Mesenteric fat pad (tissue), 1 donor: ENCODE measurements at places on chromosomes 7 and 10.

DNA sequence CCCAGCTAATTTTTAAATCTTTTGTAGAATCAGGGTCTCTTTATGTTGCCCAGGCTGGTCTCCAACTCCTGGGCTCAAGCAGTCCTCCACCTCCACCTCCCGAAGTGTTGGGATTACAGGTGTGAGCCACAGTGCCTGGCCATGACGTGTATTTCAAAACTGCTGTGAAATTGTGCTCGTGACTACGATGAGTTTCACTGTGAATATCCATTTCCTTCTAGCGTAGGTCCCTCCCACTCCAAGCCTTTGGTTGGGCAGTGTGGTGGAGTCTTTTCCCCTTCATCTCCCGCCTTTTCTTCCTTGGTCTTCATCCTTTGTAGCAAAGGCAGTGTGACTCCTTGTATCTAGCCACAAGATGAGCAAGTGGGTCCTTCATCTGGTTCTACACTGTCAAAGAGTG is 56.2 kb downstream of the CUL1 start:
- no peak for DNase-seq

DNA sequence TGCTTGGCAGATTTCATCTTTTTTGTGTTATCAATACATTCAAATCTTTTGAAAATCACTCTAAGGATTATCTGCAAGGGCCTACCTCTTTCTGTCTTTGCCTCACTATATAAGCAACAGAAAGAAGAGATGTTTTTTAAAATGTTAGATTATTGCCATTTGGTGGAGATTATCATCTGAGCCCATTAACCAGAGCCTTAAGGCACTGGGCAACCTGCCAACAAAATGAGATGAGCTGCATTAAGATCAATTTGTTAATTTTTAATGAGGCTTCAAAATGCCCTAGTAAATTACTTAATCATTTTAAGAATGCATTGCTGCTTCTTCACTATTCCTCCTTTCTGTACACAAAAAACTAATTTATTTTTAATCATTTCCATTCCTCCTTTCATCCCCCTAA is 314.1 kb downstream of the SNX13 start:
- DNase-seq = no peak

- DNase-seq = no peak
These were observed 45.4 kb downstream of the CACNB2 start for GRCh38 chr10:18185621-18186020.

DNA sequence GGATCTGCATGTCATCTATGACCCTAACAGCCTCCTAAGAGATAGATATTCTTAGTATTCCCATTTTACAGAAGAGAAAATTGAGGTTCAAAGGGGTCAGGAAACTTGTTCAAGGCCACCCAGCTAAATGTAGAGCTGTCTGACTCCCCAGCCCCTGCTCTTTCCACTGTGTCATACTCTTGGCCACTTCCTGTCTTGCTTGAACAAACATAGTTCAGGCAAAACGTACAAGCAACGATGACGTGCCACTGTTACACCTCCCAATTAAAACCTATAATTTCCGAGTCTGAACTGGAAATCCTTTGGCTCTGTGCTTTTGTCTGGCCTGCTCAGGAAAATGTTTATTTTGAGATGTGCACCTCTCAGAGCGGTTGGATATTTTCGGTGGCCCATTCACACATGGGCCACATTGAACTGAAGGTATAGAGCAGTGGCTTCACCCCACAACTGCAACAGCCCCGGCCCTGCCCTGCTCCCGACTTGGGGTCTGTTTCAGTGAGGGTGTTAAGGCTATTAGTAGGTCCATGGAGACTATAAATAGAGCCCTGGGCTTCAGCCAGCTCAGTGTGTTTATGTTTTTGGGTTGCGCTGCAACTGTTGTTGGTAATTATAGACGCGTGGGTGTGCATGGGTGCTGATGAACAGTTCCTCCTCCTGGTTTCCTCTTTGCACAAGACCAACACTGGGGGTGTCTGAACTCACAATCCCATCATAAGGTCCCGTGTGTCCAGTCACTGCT is 172.3 kb upstream of the ADO start:
- DNase-seq = no peak

- no peak for DNase-seq
These were observed 146.8 kb upstream of the SLC26A5 start for GRCh38 chr7:103592844-103593243.

- DNase-seq = no peak
These were observed 394.7 kb downstream of the AUTS2 start for GRCh38 chr7:69992938-69993337.

DNA sequence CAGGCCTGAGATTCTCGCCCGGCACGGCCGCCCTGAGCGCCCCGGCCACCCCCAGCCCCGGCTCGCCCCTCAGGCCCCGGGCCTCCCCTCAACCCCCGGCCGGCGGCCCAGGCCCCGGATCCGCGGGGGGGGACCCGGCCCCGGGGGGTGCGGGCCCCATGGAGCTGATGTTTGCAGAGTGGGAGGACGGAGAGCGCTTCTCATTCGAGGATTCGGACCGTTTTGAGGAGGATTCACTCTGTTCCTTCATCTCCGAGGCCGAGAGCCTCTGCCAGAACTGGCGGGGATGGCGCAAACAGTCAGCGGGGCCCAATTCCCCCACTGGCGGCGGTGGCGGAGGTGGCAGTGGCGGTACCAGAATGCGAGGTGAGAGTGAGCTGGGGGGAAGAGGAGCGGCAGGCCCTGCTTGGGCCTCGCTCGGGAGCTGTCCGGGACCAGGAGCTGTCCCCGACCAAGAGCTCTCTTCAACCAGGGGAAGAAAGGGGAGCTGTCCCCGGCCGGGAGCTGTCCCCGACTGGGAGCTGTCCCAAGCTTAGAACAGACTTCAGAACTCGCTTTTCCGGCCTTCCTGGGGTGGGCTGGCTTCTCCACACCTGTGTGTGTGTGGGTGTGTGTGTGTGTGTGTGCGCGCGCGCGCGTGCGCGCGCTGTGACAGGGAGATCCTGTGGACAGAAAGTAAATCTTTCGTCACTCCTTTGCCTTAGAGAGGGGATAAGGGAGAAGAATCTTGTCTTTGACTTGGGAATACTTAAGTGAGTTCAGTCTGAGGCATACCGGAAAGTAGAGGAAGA is 510 bp downstream of the ZSWIM8 start:
- no peak for DNase-seq

DNA sequence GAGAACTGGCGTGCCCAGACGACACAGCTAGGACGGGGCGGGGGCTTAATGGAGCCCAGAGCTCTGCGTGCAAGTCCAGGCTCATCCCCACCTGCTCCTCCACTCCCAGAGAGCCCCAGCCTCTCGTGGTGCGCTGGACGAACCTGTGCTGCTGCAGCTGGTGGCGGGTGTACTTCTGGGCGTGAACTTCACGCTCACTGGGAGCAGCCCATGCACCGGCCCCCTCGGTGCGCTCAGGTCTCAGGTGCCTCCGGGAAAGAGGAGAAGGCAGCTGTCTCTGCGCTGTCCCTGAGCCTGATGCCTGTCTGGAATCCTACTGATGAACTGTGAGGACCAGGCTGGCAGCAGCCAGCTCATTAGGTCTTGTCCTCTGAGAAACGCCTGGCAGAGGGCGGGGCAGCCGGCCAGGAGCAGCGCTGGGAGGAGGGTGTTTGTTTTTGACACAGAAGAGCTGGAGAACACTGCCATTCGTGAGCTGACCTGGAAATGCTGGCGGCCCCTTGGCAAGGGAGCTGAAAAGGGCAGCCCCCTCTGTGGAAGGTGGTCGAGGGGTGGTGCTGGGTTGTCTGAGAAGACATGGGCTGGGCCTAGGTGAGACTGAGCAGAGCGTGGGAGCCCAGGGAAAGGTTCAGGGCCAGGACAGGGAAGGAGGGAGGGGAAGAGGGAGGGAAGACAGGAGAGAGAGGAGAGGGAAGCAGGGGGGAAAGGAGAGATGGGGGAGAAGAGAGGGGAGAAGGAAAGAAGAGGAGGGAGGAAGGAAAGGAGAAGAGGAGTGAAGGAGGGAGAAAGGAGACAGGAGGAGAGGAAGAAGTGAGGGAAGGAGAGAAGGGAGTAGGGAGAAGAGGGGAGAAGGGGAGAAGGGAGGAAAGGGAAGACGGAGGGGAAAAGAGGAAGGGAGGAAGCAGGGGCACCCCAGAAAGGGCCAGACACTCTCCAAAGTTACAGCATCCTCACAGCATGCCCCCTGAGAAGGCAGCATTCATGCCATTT is 53.5 kb upstream of the TNS3 start:
- DNase-seq = no peak

- no peak for DNase-seq
These were observed 1.9 kb downstream of the HIPK2 start for GRCh38 chr7:139775829-139776266.

DNA sequence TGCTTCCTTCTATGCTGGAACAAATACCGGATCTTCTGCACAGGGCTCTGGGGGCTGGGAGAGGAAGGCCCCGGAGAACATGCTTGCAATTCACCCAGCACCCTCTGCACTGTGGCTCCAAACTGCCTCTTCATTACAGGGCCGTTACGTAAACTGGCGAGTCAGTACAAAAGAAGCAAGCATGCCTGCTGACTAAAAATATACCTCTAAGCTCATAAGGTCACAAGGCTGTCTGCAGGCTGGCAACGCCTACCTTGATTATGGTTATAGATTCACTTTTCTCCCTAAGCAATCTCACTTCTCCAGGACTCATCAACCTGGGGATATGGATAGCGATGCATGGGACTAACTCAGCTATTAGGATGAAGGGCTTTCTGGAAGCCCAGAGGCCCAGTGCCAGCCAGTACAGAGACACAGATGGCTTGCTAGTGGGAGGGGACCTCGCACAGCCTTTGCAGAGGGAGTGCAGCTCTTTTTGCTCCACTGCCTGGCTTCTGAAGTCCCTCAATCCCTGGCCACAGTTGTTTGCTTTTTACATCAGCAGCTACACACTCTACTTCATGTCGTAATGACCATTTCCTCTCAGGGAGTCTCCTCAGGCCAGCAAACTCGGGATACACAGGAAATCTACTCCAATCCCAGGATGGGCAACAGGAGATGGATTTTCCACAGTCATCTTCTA is 96.1 kb downstream of the SH3PXD2A start:
- DNase-seq = no peak

DNA sequence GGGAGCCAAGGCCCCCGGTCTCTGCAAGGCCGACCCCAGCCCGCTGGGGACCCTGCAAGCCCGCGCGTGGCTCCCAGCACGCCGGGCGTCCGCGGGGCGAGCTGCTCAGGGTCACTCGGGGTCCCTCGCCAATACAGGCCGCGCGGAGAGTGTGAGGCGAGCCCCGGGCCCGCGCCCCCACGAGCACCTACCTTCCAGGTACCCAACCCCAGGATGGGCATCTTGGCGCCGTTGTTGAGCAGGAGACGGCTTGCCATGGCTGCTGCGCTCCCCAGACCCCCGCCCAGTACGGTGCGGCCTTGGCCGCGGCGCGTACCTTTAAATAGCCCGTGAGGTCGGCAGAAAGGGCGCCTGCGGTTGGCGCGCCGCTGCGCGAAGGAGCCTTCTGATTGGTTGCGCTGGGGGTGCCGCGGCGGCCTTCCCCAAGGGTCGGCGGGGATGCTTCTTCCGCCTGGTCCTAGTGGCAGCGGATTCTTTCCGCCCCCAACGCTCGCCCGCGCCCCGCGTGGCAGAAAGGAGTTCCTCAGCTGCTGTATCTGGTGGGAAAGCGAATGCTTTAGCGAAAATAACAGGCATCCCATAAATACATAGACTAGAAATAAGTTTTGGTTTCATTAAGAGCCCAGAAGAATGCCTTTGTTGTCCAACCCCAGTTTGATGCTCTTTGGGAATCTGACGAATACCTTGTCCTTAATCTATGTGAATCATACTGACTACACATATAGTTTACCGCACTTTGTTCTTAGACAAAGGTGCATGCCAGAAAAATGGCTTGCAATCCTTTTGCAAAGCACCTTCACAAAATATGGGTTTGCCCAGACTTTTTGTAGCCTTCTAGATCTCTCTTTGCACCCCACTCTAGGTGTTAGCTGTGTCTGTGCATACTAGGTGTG is at the start of gene AKR1B1:
Gene AKR1B1, minus strand, starts transcription at position 295 of the 893 bp plus-strand sequence. Its CDS starts 38 bp downstream, at position 257.
- DNase-seq = peak; percentile 96

GRCh38 chr7:115232041-115232440 is 310.1 kb downstream of the MDFIC start:
- DNase-seq = no peak

DNA sequence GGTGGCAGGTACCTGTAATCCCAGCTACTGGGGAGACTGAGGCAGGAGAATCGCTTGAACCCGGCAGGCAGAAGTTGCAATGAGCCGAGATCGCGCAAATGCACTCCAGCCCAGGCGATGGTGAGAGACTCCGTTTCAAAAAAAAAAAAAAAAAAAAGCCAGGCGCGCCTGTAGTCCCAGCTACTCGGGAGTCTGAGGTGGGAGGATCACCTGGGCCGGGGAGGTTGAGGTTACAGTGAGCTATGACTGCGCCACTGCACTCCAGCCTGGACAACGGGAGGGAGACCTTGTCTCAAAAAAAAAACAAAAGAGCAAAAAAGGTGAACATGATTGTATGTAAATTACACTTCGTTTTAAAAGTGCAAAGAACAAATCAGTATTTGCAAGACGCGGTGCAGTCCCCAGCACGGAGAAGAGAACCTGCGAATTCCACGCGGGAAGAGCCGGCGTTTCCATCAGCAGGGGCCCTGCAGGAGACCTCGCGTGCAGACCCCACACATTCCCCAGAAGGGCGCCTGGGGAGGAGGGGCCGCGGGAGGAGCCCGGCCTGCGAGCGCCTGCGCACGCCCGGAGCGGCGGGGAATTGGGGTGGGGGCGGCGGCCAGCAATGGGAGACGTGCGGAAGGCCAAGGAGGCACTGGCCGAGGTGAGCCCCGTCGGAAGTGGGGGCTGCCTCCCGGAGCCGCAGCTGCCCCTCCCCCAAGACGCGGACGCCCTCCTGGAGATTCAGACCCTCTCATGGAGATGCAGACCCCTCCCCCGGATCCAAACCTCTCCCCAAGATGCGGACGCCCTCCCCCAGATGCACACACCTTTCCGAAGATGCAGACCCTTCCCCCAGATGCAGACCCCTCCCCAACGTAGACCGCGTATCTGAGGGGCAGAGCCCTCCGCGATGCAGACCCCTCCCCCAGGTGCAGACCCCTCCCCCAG is 16.7 kb upstream of the SUN1 start:
- DNase-seq = no peak

DNA sequence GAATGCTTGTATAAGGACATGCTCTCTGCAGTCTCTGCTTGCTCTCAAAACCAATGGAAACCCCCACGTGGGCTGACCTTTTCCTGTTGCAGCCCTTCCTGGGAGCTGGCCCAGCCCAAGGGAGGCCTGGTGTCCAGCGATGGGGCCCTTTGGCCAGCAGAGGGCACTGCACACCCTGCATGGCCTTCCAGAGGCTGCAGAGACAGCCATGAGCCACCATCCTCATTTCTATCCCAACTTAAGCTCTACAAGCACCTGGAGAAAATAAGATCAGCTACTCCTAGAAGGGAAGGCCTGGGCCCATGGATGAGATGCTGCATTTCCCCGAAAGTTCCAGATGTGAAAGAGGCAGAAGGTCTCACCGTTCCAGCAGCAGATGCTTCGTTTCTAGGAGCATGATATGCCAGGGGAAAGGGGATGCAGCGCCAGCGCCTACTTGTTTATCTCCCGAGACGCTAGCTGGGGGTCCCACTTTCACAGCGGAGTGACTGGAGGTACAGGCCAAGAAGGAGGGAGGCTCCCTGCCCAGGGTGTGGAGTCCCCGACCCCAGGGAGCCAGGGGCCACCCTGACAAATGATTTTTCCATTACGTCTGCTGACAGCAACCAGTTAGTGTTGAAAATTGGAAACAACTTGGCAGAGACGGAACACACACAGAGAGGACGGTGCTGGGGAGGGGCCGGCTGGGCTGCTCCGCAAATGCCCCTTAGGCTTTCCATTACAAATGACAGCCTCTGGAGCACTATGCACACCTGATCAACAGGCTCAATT is 106.4 kb downstream of the ZRANB1 start:
- DNase-seq = no peak
